A549 treated with CpdA at 1 μM for 4 hours (cell line): ENCODE measurements at places on chromosomes 2 and 18. TPM values are rescaled to one million over a fixed set of nuclear protein-coding genes. Genes with fewer than 3 reads are reported as not detected.

RPRM gene
- 0.05 TPM in 1 of 5 replicates, not detected in the others for total RNA-seq

FAM98A gene
- 64.3 to 142 TPM (median 72.5 TPM) in 5 replicates for total RNA-seq

CROCC2 gene
- total RNA-seq = not detected in 5 replicates

DNAJC10 gene
- 57.1 to 76.4 TPM (median 65.3 TPM) in 5 replicates for total RNA-seq

SLC4A5 gene
- total RNA-seq = 0.14 to 0.40 TPM (median 0.21 TPM) in 5 replicates

DNAJC5G gene
- total RNA-seq = not detected in 5 replicates

PPP1R1C gene
- 1.4 to 3.5 TPM (median 2.7 TPM) in 5 replicates for total RNA-seq

NT5DC4 gene
- total RNA-seq = 0.49 TPM in 1 of 5 replicates, not detected in the others

ANKRD36 gene
- total RNA-seq = 4.9 to 6.9 TPM (median 5.5 TPM) in 5 replicates

ZNF396 gene
- total RNA-seq = 0.56 to 1.0 TPM (median 0.69 TPM) in 5 replicates

VIL1 gene
- 0.10 to 0.95 TPM (median 0.36 TPM) in 5 replicates for total RNA-seq

FAM136A gene
- 92.7 to 104 TPM (median 99.5 TPM) in 5 replicates for total RNA-seq

NEUROD1 gene
- not detected in 5 replicates for total RNA-seq

UGT1A4 gene
- 0.07 TPM in 1 of 5 replicates, not detected in the others for total RNA-seq

HDHD2 gene
- 7.6 to 10.5 TPM (median 9.4 TPM) in 5 replicates for total RNA-seq

HADHA gene
- 120 to 145 TPM (median 123 TPM) in 5 replicates for total RNA-seq

ANO7 gene
- total RNA-seq = 1.4 to 2.5 TPM (median 2.1 TPM) in 5 replicates

CD226 gene
- 0.06 to 0.16 TPM (median 0.09 TPM) in 4 of 5 replicates, not detected in the other for total RNA-seq

LRP2 gene
- total RNA-seq = under 0.01 to 0.03 TPM (median 0.02 TPM) in 3 of 5 replicates, not detected in the others

CD302 gene
- 1.9 to 2.7 TPM (median 2.2 TPM) in 5 replicates for total RNA-seq

OSBPL1A gene
- total RNA-seq = 9.9 to 16.1 TPM (median 12.1 TPM) in 5 replicates

NEDD4L gene
- 27.6 to 34.1 TPM (median 31.4 TPM) in 5 replicates for total RNA-seq

SP110 gene
- total RNA-seq = 6.2 to 8.8 TPM (median 7.2 TPM) in 5 replicates

DSG2 gene
- total RNA-seq = 44.3 to 72.4 TPM (median 63.4 TPM) in 5 replicates

ALLC gene
- total RNA-seq = 0.06 TPM in 1 of 5 replicates, not detected in the others

UGT1A3 gene
- 0.08 to 0.23 TPM (median 0.13 TPM) in 3 of 5 replicates, not detected in the others for total RNA-seq

UGT1A9 gene
- total RNA-seq = 4.0 to 6.7 TPM (median 4.7 TPM) in 5 replicates
